OCI-M1 (cell line): ENCODE measurements at places on chromosomes 1 and 21.

DNA sequence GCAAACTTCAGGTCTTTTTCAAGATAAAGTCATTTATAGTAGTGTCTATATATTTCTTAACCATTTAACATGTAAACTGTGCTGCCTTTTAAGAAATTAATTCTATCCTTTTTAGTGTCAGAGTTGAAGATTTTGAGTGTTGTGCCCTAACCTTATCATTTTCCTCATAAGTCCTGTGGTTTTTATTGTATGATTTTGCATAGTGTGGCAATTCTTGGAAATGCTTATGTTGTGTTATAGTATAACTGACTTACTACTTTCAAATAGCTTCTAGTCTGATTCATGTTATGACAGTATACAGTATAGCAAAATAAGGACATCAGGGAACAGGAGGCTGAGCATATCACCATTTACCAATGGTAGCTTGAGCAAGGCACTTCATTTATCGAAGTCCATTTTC is 99.1 kb downstream of the PTBP2 start:
- peak; percentile 76 for DNase-seq

GRCh38 chr1:40593449-40594186 is 62.2 kb downstream of the ZNF684 start:
- DNase-seq, result no peak

- no peak for DNase-seq
Measured at GRCh38 chr1:245995474-245995873, 511.6 kb downstream of the SMYD3 start.

GRCh38 chr1:76881762-76882161 is 14.5 kb downstream of the ST6GALNAC5 start:
- no peak for DNase-seq

- DNase-seq, result peak; percentile 90
Measured at GRCh38 chr1:51850420-51851223, 27.9 kb downstream of the NRDC start.

GRCh38 chr1:36585569-36586548 is 103.1 kb upstream of the CSF3R start:
- no peak for DNase-seq

DNA sequence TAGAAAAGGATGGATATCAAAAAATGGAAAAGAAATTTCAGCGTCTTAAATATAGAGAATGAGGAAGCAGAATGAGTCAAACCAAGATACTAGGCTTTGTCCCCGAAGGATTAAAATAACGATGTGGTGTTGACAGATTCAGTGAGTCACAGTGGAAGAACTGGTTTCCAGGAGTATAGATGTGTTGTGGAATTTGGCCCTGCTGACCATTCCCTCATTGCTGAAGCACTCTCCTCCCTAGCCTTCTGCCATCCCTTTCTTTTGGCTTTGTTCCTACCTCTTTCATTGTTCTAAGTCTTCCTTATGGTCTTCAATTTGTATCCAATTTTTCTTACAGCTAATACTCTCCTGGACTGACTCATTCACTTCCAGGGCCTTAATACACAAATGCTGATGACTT is 23.1 kb upstream of the USP25 start:
- DNase-seq, result no peak

- no peak for DNase-seq
Measured at GRCh38 chr1:61287734-61288133, 205.4 kb downstream of the NFIA start.

DNA sequence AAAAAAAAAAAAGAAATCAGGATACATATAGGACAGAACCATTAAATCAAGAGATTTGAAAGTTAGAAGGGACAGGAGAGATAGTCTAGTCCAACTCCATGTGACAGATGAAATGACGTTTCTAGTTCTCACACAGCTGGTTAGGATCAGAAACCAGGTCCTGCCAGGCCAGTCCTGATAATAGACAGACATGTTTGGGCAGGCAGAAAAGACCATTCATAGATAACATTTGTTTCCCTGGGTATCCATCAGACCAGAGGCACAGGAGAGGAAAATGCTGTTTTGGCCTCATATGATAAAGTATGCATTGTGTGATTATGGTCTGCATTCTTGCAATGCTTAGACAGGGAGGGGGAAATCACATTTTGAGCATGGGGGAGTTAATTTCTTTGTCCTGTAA is 29.3 kb downstream of the ZBTB8B start:
- DNase-seq, result peak; percentile 70

DNA sequence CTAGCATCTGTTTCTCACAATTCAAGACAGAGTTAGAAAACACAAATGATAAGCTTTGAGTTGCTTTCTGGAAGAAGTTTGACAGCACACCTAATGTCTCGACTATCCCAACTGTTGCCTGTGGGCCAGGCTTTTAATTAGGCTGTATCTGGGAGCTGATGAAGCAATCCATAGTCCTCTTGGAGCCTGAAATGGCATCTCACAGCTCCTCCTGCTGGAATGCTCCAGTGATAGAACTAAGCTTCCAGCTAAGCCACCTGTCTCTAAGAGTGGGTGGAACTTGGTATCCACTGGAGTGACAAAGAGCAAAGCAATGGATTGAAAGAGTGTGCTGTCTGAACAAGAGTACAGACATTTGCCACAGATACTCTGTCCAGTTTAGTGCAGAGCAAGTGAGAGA is 605.3 kb upstream of the NR5A2 start:
- DNase-seq, result peak; percentile 59

DNA sequence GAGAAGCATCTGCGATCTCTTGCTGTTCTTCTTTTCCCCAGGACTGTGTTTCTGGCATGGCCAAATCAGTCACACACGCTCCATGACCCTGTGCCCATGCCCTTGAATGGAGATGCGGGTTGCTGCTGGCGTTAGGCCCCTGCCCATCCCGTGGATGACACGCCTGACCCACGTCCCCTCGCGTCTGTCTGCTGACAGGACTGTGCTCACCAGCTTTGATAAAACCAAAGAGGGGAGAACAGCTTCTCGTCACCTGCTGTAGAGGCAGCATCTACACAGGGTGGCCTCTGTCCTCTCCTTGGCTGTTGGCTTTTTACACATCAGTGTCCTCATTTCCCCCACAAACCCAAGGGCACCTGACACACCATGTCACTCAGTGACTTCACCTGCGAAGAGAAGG is 6.9 kb downstream of the MT1HL1 start:
- no peak for DNase-seq
